ENCODE measurements at places on chromosomes 4 and X. TPM values are rescaled to one million over a fixed set of nuclear protein-coding genes. Genes with fewer than 3 reads are reported as not detected.

Gene LONRF3
- not detected for total RNA-seq

Gene COX18
- total RNA-seq, result 14.5 TPM

Gene TRIM61
- total RNA-seq, result 2.5 TPM

DNA sequence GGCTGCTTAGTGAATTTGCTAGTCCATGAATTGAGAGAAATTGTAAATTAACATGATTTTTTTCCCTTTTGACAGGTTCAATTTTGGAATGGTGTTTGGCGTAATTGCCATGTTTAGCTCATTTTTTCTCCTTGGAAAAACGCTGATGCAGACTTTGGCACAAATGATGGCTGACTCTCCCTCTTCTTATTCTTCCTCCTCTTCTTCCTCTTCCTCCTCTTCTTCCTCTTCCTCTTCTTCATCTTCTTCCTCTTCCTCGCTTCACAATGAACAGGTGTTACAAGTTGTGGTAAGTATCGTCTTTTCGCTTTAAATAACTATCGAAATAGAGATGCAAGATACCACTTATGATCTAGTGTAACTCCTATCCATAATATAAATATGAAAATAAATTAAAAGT lies 5.7 kb downstream of the MBTPS2 start:
- no peak for DNase-seq

DNA sequence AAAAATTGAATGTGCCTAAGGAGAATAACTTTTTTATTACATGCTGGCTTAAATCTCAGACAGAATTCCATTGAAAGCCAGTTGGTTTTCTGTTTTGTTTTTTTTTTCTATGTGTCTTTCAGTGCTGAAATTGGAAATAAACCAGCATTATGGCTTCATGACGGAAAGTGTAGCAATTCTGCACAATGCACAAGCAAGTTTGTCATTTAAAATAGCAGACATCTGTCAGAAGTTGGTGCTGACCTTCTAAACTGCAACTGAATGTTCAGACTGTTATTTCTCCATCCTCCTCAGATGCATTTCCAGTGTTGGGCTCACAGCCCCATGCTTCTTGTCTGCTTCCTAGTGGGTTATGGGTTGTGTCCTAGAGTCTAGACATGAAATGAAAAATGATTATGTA lies 107.2 kb upstream of the LIMCH1 start:
- peak; percentile 27 for DNase-seq

DNA sequence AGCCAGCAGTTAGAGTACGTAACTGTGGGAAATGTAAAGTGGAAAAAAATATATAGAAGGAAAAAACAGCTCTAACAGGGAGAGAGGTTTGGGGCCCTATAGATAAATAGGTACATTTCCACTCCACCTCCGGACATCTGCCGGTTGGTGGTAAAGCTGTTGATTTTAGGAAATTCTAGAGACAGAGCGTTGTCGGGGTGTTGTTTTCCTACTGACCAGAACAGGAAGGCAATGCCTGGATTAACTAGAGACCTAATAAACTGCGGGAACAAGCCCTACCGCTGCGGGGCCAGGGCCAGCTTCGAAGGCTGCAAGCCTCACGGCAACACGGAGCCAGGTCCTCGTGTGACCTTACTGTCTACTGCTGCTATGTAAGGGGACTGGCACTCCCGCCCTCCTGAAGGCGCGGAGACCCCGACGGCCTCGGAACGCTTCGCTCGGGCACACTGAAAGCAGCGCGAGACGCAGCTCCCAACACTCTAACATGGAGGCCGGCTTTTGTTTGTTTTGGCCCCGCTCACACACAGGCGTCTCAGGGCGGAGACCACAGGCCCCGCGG lies 702 bp upstream of the CDKN2AIP start:
- DNase-seq, result no peak

Gene BEX5
- not detected for total RNA-seq
